ENCODE measurements at places on chromosomes 11 and 22.

DNA sequence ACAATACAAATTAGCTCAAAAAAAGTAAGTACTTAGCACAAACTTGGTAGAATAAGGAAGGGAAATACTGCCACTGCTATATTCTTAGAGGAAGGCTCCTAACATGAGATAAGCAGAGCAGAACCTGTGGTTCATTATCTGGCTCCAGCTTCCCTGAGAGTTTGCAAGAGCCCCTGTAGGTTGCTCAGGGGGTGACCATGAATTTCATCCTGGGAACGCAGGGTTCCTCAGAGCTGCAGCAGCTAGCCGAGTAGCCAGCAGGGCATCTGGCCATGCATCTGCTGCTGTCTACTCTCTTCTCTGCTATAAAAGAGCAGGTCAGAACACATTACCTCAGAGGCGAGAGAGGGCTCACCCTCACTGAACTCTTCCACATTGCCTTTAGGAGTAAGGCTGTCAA is 67.3 kb downstream of the TRPC6 start:
- DNase-seq: no peak

GRCh38 chr11:70666311-70666710 is 268.0 kb downstream of the CTTN start:
- DNase-seq: no peak

- no peak for DNase-seq
These were observed 76.9 kb downstream of the ADAMTS15 start for GRCh38 chr11:130525307-130525706.

DNA sequence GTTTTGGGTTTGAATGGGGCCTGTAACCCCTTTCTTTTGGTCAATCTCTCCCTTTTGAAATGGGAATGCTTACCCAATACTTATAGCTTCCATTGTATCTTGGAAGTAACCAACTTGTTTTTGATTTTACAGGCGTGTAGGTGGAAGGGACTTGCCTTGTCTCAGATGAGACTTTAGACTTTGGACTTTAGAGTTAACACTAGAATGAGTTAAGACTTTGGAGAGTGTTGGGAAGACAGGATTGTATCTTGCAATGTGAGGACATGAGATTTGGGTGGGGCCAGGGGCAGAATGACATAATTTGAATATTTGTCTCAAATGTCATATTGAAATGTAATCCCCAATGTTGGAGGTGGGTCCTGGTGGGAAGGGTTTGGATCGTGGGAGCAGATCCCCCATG is 1466.9 kb downstream of the LRRC4C start:
- no peak for DNase-seq

GRCh38 chr11:12674571-12674935 is 332 bp downstream of the TEAD1 start:
- DNase-seq: no peak

GRCh38 chr11:84140386-84141169 is 854.4 kb upstream of the CCDC90B start:
- no peak for DNase-seq

GRCh38 chr11:36115378-36115801 is 171.5 kb downstream of the LDLRAD3 start:
- no peak for DNase-seq

DNA sequence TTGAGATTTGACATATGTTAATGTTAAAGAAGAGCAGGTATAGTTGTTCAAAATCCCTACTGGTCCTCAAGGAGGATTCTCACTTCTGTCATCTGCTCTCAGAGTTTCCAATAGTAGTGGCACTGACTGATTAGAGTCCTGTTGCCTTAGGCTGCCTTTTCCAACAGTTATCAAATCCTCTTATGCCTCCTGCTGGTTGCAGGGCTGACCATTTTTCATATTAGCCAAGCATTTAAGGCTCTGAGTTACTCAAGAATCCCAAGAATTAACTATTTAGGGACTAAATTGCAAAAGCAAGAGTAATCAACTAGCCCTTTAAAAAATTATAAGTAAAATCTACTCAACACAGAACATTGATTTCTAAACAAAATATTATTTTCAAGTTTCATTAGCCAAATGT is 212.0 kb upstream of the CHORDC1 start:
- no peak for DNase-seq

DNA sequence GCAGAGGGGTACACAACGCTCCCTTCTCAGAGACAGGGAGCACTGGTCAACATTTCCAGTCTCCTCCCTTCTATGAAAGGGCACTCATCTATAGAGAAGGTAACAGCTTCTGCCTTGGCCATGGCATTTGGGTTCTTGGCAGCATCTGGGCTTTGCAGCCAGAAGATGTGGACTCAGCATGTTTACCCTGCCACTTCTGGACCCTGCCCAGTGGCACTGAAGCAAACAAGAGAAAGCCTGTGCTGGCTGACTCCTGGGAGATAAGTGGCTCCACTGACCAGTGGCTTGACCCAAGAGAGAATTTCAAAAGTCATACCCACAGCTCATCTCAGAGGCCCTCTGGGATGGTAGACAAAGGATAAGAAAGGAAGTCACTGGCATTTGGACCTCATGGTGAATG is 8.0 kb downstream of the CSNK2A3 start:
- no peak for DNase-seq

GRCh38 chr11:6656936-6657335 is 1.3 kb upstream of the DCHS1 start:
- no peak for DNase-seq

GRCh38 chr11:95996621-95997235 is 72.8 kb upstream of the MTMR2 start:
- no peak for DNase-seq

- DNase-seq: no peak
These were observed 564.8 kb downstream of the MIAT start for GRCh38 chr22:27222178-27222577.

GRCh38 chr11:116420030-116420429 is 352.8 kb downstream of the BUD13 start:
- DNase-seq: no peak

GRCh38 chr11:31804312-31805036 is 6.6 kb downstream of the PAX6 start:
- DNase-seq: no peak

DNA sequence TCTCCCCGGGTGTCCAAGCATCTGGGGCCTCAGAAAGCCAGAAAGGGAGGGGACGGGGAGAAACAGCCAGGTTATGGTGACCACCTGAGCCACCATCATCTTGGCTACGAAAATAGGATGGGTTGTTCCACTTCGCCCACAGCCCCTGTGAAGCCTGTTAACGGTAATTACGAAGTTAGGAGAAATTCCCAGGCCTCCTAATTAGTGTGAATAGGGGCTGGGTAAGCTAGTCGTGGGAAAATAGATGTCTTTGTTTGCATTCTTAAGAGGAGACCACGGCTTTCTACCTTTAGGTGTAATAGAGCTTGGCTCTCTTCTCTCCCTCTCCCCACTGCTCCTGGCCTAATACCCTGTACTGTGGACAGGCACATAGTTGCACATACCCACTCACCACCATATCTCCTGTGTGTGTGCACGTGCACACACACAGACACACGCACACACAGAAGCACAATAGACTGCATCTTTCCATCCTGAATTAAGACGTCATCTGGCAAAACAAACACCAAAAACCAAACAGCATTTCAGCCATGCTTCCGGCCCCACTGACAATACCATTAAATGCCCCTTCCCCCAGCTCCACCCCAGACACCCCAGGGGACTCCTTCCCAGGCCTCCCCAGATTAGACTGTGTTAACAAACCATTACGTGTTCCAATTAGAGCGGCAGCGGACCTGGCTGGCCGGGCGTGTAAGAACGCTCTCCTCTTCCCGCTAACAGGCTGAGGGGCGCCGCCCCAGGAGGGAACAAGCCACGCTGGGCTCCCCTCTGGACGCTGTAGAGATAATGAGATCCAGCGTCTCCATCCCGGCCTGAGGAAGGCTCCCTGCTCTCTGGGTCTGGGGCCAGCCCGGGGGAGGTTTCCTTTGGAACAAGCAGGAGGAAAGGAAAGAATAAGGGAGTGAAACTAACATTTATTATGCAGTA is 72.8 kb downstream of the TP53I11 start:
- no peak for DNase-seq

GRCh38 chr22:30566125-30566524 is 8.3 kb downstream of the GAL3ST1 start:
- DNase-seq: no peak

- no peak for DNase-seq
These were observed 52.2 kb downstream of the PRDM10 start for GRCh38 chr11:129950101-129951091.

- no peak for DNase-seq
These were observed 734.6 kb upstream of the FAT3 start for GRCh38 chr11:91489989-91490388.

- DNase-seq: no peak
These were observed at the start of gene CCDC89 for GRCh38 chr11:85685820-85686459. CCDC89 (minus strand) TSS chr11:85686195; CDS start chr11:85686130, 65 bp downstream.

DNA sequence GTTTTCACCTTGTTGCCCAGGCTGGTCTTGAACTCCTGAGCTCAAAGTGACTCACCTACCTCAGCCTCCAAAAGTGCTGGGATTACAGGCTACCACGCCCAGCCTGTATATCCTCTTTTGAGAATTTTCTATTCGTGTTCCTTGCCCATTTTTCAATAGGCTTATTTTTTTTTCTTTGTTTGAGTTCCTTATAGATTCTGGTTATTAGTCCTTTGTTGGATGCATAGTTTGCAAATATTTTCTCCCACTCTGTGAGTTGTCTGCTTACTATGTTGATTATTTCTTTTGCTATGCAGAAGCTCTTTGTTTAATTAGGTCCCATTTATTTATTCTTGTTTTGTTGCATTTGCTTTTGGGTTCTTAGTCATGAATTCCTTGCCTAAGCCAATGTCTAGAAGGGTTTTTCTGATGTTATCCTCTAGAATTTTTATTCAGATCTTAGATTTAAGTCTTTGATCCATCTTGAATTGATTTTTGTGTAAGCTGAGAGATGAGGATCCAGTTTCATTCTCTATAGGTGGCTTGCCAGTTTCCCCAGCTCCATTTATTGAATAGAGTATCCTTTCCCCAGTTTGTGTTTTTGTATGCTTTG is 17.7 kb upstream of the ZBED5 start:
- DNase-seq: no peak

DNA sequence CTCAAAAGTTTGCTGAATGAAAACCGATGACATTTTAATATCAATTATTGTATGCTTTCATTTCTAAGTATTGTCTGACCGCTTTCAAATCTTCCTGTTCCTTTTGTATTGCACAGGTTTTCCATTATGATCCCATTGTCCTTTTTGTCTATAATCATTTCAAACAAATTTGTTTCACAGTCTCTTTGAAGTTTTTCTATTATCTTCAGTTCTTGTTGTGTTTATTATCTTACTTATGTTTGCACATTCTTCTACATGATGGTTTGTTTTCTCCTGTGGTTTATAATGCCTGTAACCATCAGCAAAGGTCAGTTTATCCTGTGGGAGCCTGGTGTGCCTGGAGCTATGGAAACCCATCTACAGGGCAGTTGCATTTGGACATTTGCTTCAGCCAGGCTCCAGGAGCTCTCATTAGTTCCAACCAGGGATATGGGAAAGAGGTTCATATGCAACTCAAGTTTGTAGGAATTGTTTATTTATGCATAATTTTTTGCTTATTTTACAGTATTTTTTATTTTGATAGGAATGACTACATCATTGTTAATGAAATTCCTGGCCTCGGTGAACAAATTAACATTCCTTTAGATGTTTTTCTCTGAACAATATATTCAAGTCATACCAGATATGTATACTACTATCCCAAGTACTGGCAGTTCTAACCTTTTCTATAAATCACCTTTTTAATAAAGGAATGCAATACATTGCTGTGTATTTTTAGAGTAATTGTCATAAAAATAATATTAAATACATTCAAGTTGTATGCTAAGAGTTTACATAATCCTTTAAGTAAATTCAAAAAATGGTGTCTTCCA is 179.2 kb downstream of the SBF2 start:
- DNase-seq: no peak

- no peak for DNase-seq
These were observed 310.2 kb downstream of the DDX10 start for GRCh38 chr11:108975026-108975425.

DNA sequence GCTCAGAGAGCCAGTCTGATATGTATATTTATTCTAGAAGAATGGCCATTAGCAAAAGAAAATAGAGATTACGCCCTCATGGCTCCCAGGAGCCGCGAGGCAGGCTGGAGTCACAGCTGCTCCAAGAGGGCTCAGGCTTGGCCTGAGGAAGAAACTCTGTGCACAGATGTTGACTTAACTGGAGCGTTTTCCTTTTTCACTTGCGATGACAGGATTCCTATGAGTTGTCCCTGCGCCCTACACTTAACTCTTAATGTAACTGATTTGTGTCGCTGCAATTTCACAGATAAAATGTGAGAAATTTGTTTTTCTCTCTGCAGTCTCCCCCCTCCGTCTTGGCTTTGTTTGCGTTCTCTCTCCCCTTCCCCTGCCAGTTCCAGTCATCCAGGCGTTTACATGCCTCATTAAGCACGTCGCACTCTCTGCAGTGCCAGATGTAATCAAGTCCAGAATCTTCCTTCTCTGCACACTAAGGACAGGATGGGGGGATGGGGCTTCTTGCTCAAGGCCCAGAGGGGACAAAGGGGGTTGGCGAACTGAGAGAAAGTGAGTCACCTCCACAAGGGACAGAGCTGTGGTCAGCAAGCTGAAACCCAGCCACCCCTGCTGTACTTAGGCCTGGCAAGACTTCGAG is 1060.1 kb downstream of the NTM start:
- DNase-seq: no peak
